ENCODE measurements at places on chromosomes 4 and X.

- DNase-seq = no peak
These were observed 603.8 kb downstream of the IQCM start for GRCh38 chr4:149211876-149212275.

DNA sequence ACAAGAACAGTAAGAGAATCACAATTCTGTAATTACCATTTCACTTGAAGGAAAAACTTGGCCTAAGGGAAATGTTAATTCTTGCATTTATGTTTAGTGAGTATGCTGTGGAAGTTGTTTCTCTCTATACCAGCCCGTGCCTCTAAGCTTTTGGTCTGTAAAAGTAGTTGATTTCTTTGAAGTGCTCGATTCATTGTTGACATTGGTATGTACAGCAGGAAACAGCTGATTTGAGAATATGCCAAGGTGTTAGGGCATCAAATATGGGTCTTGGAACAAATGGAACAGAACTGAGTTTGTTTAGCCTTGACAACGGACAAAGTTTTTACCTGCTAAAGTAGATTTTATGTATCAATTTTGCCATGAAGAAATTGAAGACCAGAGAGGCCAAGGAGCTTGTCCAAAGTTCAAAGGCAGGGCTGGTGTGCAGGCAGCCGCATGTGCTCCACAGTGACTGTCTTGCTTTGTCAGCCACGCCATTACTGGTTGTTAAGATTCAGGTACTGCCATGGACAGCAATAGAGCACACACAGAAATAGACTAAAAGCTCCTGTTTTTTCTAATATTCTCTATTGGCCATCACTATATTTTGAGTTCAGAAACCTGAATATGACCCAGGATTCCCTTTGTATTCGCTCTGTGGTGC, 75.5 kb upstream of the TLR3 start:
- no peak for DNase-seq

GRCh38 chrX:555725-556666, 74.6 kb upstream of the SHOX start:
- DNase-seq = no peak

GRCh38 chr4:65367306-65367705, 303.0 kb downstream of the EPHA5 start:
- DNase-seq = no peak

GRCh38 chr4:73870260-73870659, 1.1 kb downstream of the CXCL1 start:
- DNase-seq = no peak

DNA sequence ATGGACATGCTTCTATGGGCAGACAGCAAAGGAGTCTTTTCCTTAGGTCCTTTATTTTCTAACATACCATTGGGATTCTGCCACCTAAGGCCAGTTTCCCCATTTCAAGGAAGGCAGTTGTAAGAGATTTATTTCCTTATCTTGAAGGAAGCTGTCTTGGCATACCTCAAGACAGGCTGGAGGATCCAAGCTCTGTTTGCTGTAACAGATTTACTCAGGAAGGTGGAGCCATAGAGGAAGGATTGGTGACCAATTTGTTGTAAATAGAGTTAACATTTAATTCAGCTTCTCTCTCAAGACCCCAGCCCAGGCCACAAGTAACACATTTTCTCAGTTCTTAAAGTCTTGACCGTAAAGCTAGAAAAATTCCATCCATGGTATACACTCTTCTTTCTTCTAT, 131.6 kb upstream of the TENM3 start:
- DNase-seq = no peak

- DNase-seq = no peak
These were observed 35.7 kb upstream of the SLC2A9 start for GRCh38 chr4:10057023-10057395.

DNA sequence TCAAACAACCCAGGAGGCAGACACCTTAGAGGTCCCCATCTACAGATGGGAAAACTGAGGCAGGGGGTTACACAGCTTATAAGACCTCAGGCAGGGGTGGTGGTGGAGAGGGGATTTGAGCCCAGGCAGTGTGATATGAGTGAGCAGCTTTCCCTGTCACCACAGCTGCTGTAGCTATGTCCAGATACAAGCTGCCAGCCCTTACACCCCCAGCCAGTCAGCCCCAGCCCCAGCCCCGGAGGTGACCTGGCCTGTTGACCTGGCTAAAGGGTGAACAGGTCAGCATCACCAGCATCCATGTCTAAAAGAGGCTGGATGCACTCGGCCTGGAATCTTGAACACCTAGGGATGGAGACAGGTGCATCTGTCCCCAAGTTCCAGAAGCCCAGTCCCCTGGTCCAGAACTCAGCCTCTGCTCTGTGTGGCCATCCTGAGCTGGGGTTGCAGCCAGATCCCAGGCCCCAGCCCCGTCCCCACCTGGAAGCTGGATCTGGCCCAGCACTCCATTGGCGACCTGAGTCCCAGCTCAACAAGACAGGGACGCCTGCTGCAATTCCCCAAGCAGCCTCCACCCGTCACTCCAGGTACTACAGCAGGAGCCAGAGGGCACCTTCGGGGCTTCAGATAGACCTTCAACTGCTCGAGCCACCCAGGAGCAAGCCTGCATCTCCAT, 89.5 kb downstream of the JAKMIP1 start:
- DNase-seq = no peak

DNA sequence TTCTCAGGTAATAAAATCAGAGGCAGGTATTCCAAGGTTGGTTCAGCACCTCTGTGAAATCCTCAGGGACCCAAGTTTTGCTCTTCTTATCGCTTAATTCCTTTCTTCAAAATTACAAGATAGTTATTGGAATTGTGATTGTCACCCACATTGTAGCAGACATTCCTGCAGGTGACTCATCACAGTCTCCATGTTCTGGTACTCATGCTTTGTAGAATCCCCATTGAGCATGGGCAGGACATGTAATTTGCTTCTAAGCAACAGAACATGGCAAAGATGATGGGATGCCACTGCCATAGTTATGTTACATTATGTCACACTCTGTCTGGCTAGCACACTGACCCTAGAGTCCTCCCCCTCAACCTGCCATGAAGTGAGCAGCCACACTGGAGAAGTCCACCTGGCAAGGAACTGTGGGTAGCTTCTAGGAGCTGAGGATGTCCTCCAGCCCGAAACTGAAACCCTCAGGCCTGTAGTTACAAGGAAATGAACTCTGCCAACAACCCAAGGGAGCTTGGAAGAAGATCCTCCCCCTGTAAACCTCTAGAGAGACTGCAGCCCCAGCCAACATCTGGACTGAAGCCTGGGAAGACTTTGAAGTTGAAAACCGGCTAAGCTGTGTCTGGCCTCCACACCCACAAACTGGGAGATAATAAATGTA, 58.3 kb upstream of the GUCY1A1 start:
- DNase-seq = no peak

- DNase-seq = no peak
These were observed 565.6 kb upstream of the TENM3 start for GRCh38 chr4:181677621-181678020.

GRCh38 chr4:79854856-79855502, 218.1 kb downstream of the ANTXR2 start:
- DNase-seq = no peak

DNA sequence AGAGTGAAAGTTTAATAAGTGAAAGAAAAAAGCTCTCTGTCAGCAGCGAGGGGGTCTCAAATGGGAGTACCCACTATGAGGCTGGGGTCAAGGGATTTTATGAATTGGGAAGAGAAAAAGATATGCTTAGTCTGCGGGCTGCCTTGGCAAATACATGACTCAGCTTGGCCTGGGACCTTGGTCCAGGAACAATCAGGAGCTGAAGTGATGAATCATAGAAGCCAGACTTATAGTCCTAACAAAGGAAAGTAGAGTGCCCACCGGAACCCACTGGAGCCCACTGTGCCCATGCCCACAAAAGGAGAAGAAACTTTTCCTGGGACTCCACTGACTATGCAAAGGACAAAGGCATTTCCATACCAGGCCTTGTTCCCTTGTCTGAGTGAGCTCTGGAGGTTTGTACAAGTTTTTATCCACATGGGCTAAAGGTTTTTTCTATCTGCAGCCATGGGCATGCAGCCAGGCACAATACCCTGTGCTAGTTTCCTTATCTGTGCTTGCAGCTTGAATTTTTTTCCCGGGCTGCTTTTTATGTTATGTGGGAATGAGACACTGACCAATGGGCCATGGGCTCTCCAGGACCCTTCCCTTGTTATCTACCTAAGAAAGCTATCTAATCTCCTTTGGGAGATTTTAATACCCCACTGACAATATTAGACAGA, 201.7 kb downstream of the FAM133A start:
- no peak for DNase-seq

DNA sequence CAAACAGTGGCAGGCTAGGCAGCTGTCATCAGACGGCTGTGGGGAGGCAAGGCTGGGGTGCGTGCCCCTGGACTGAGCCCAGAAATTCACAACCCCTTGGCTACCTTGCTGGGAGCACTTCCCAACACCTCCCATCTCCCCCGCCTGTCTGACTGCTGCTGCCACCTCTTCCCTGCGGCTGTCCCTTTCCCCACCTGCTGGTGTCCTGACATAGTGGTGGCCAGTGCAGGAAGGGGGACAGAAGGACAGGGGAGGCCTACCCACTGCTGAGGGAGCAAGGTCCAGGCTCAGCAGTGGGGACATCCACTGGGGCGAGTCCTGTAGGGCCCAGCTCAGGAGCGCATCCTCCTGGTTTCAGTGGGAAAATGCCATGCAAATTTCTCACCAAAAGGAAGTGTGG, 3.4 kb downstream of the ABCD1 start:
- DNase-seq = no peak

- peak; percentile 17 for DNase-seq
These were observed at the start of gene TRPC3 for GRCh38 chr4:121951521-121952110. TRPC3 (minus strand) TSS chr4:121952060; CDS start chr4:121951680, 380 bp downstream.

DNA sequence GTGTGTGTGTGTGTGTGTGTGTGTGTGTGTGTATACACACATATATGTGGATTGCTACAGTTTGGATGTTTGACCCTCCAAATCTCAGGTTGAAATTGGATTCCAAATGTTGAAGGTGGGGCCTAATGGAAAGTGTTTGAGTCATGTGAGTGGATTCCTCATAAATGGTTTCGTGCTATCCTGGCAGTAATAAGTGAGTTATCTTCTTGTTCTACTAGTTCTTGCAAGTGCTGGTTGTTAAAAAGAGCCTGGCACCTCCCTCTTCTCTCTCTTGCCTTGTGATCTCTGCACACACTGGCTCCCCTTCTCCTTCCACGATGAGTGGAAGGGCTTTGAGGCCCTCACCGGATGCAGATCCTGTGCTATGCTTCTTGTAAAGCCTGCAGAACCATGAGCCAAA, 344.1 kb downstream of the SH2D1A start:
- no peak for DNase-seq

DNA sequence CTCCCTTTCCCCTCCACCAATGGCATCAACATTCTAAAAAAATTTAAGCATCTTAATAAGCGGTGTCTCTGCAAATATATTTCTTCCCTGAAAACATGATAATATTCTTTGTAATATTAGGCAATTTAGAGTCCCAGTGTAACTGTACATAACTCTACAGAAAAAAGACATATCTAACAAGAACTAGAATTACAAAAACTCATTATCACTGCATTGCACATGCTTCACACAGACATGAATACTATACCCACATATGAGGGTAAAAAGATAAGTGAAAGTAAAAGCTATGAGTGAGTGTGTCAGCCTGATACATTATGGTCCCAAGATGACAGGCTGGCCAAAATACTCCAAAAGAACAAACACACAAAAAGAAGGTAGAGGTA, 2.4 kb upstream of the FGB start:
- no peak for DNase-seq

DNA sequence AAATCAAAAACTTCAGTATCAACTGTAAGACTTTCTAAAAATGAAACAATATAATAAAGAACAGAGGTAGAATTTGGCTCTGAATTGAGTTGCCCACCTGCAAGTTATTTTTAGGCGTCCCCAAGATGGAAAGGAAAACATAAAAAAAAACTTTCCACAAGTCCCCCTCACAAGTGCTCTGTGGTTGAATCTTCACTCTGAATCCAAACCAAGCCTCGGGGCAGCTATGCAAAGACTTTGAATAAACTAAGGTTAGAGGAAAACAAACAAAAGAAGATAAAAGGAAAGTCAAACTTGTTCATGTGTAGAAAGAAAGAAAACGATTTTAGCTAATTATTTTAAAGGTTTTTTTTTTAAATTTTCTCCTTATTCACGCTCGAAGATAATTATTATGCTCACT, 372.4 kb upstream of the SLIT2 start:
- DNase-seq = no peak

DNA sequence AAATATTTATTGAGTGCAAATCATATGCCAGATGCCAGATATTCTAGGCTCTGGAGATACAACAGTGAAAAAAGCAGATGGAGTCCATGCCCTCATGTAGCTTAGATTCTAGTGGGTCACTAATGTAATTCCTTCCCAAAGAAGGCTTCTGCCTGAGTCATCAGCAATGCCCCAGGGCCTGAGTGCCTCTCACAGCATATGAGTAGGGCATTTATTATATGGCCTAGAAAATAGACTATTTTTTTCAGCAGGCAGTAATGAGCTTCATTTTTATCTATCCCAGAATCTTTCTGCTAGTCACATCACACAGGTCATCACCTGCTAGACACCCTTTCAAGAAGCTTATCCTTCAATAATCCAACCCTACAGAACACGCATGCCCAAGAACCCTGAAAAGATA, 22.3 kb downstream of the TMEM31 start:
- no peak for DNase-seq

- DNase-seq = no peak
These were observed 47.4 kb downstream of the ASIC5 start for GRCh38 chr4:155818639-155819038.

- peak; percentile 80 for DNase-seq
These were observed at the start of gene DIAPH2 for GRCh38 chrX:96684339-96685209. DIAPH2 (plus strand) TSS chrX:96684842.

All from CD4-positive, alpha-beta T cell treated with Interleukin-10 for 1 hour (primary cell).